AG09309 (cell line): ENCODE measurements at places on chromosomes 7 and 10.

GRCh38 chr10:72784551-72785351 is 92.8 kb downstream of the MCU start:
- DNase-seq: peak; percentile 74

- DNase-seq: no peak
Measured at GRCh38 chr7:124959676-124960075, 30.1 kb upstream of the POT1 start.

DNA sequence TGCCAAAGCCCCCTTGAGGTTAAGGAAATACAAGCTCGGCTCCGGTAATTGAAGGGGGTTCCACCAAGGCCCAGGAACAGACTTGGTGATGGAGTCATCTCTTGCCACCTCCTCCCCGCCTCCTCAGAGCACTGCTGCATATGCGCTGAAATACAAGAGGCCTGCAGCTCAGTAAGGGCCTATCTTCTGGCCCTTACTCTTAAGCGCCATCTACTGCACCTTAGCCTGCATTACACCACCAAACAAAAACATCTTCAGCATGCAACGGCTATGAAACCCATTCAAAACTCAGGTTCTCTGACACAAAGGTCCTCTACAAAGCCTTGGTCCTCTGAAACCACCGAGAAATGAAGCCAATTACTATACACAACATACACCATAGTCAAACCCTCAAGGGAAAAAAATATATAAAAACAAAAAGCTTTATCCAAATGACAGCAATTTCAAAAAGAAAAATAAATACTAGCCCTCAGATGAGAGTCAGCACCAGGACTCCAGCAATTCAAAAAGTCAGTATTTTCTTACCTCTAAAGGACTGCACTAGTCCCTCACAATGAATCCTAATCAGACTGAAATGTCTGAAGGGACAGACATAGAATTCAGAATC is 176.8 kb upstream of the TBX20 start:
- no peak for DNase-seq

GRCh38 chr7:101545441-101546190 is 83.5 kb downstream of the MYL10 start:
- DNase-seq: no peak

DNA sequence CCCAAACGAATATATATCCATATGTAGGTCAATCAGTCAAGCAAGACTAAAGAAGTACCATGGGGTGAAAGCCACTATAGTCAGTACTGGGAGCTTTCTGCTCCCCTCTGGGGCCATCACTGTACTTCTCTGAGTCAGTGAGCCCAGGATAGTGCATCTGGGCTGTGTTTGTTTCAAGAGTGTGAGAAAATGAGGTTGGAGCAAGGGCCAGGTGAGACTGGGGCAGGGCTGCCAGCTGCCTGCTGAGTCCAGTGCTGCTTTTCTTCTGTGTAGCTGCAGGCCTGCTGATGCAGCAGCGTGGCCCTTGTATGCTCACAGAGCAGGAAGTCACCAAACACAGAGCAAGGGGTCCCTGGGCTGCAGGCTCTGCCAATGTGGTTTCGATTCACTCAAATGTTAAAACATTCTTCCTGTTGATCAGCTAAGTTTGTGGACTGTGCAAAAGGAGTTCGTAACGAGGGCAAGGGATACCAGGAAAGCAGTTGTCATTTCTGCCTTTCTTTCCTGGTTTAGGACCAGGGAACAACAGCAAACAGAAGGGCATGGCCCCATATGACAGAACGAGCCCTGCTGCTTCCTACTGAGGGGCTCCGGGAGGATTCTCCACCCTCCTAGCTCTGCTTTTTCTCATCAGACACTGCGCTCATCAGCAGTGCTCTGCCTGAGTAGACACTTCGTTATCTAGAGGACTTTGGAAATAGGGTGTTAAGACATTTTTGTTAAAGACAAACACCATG is 65.4 kb upstream of the TNS3 start:
- DNase-seq: no peak
